ENCODE measurements at places on chromosomes 6 and 20.

DNA sequence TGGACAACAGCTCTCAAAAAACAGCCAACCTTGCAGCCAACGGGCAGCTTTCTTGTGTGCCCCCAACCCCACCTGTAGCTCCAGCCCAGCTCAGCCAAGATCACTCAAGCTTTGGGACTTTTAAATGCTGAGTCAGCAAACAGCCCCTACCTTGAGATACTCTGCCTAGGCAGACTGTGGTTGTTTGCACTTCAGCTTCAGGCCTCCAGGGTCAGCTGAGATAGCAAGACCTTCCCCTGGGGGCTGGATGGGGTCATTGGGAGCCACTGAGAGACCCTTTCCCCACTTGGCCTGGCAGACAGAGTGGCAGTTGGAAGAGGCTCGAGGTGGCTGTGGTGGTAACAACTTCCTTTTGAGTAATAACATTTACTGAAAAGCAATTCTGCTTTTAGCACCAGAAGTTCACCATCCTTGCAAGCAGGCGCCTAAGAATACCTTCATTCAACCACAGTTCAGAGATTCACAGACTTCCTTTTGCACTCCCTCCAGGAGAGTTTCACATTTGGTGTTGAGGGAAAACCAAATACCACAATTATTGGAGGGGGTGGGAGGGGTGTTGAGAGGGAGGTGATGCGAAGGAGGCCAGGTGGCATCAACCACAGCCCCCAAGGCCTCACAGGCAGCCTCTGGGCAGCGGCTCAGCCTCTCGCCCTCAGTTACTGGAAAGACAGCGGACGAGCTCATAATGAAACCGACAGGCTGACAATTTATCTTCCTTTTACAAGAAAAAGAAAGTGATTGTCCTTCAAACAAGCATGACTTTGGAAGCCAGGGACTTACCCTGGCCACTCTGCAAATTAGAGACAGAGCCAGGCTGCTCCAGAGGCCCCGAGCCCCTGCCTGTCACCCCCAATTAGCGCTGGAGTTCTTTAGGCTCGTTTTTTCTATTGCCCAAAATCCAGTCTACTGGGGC lies 148.1 kb downstream of the CEBPB start:
- DNase-seq: no peak

- DNase-seq: no peak
These were observed at the start of gene INSM1 for GRCh38 chr20:20367575-20368417. INSM1 (plus strand) TSS chr20:20368104; CDS start chr20:20368268, 164 bp downstream.

DNA sequence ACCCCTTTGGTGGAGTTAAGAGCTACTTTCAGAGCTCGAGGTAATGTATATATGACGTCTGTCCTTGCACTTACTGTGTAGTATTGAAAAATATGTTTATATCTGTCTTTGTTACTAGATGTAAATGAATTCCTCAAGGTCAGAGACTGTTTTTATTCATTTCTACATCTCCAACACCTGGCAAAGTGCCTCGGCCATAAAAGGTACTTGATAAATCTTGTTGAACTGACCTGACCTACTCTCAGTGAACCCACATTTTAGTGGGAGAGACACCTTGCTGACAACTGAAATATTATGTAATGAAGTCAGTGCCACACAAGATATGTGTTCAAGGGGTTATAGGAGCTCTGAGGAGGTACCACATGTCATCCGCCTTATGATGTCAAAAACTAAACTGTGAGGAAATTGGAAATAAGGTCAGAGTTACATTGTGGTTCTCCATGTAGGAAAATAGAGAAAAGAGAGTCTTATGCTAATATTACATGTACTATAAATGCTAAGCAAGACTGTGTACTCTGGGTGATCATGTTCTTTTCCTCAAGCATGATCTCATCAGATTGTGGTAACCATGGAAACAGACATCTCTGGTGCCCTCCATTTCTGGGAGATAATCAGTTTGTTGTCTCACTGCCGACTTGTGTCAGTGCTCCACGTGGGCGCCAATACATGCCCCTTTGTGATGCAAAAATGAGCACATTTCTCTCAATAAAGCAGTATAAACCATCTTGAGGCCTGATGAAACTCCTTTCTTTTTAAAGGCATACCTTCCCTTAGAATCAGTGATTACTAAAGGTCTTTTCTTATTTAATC lies 5.7 kb upstream of the TMEM30A start:
- DNase-seq: no peak

DNA sequence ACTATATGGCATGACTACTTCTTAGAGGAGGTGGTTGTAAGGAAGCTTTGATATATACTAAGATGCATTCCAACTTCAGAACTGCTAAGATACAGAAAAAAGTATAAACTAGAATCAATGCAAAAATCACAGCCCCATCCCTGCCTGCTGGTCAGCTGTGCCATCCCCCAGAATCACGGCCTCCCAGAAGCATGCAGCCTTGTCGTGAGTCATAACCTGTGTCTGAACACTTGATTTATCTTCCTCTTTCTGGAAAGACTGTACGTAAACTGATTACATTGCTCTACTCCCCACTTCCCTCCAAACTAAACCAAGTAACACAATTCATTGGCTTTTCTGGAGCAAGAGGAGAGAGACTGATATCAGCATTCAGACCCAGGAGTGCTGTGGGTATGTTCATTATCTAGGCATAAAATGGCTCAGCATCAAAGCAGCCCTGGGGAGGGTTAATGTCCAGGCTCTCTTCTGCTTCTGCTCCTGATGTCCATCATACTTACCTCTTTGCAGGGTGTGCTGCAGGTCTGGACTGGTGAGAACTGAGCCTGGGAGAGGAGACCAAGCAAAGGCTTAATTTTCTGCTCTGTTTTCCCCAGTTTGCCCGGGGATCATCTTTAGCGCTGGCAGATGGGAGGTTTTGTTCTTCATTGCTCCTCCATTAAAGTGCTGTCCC lies 18.4 kb downstream of the SCP2D1 start:
- DNase-seq: peak; percentile 22

GRCh38 chr6:72382602-72383529 lies 239.0 kb upstream of the KCNQ5 start:
- DNase-seq: no peak

GRCh38 chr6:13892017-13892645 lies 32.6 kb upstream of the RNF182 start:
- DNase-seq: no peak

- no peak for DNase-seq
These were observed 558 bp downstream of the LINC00237 start for GRCh38 chr20:21105429-21106170.

- peak; percentile 44 for DNase-seq
These were observed 287.2 kb upstream of the SASH1 start for GRCh38 chr6:148055419-148055818.

DNA sequence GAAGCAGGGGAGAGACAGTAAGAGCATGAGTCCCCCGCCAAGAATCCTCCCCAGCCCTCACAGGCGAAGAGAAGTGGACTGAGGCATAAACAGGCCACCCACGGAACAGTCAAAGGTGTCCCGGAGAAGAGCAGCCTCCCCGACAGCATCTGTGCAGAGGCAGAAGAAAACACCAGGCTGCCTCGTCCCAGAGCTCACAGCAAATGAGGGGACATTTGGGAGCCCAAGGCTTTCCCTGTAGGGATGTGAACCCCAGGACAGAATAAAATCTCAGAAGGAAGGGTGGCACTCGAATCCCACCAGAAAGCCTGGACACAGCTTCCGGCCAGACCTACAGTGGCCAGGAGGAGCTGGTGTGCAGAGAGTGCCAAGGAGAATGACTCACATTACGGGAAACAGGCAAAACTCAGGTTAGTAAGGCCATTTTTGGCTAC lies 90.4 kb downstream of the DLL1 start:
- DNase-seq: no peak

- DNase-seq: no peak
These were observed 762.3 kb upstream of the GJE1 start for GRCh38 chr6:141370438-141370837.

DNA sequence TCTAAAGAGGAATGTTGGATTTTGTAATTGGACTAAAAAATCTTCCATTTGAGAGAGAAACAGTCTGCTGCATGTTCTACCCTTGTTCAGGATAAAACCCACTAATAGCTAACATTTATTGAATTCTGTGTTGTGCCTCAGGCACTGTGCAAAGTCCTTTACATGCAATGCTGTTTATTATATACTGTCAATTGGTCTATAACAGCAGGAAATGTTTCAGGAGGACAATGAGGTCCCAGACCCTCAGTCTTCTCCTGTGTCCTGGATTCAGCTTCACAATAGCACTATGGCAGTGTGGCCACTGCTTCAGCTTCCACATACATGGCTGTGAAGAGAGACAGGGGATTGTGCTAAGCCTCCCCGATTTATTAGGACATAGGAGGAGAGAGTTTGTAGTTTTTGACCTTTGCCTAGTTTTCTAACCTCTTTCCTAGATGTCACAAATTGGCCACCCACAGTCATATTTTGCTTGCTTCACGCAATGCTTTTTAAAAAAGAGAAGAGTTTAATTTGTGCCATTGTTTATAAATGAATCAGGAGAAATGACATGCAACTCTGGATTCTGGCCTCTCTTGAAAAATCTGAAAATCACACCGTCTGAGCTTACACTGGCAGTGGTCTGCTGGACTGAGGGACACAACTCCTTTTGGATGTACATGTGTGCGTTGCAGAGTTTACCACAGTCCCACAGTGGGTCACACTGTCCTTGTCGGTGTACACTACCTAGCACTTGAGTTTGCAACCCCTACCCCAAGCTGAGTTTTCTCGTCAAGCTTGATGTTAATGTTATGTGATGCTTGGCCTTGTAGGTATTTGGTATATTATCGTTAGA lies 11.3 kb downstream of the PTPN1 start:
- DNase-seq: no peak

DNA sequence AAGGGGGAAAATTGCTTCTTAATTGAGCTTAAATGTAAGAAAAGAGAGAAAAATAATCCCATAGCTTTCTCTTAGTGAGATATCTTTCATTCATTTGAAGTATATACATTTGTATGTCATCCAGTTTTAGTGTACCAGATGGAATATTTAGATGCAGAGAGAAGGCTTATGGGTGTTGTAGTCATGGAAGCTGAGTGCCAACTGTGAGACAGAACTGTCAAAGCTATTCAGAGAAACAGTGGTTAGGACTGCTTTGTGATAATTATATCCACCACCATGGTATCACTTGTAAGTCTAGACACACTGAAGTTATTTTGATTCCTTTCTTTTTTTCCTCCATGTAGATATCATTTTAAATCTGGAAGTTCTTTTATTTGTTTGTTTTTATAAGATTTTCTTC lies 524.3 kb upstream of the EPHA7 start:
- DNase-seq: no peak

GRCh38 chr20:17594443-17594842 lies 24.6 kb downstream of the DSTN start:
- no peak for DNase-seq

GRCh38 chr6:43221046-43221972 lies 8.0 kb downstream of the DNPH1 start:
- no peak for DNase-seq

DNA sequence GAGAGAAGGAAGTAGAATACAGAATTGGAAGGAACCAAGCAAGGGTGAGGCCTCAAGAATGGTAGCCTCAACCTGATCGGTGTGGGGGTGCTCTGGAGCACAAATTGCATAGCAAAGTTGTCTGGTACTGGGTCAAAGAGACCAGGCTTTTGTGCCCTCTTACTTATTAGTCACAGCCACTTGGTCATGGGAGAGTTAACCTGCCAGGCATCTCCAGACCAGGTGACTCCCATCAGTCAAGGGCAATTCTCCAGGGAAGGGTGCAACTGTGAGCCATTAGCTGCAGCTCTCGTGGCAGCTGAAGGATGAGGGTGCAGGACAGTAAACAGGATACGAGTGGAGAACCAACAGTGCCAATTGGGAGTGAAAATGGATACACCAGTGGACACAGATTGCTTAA lies 47.7 kb upstream of the PLCB4 start:
- no peak for DNase-seq

GRCh38 chr6:25560865-25561264 lies 91.2 kb upstream of the SCGN start:
- DNase-seq: no peak

GRCh38 chr6:146666909-146667308 lies 68.1 kb downstream of the ADGB start:
- no peak for DNase-seq

- DNase-seq: no peak
These were observed 135.6 kb downstream of the HIVEP1 start for GRCh38 chr6:12147557-12148316.

- DNase-seq: no peak
These were observed 23.0 kb upstream of the FLRT3 start for GRCh38 chr20:14360416-14360815.

- no peak for DNase-seq
These were observed 52.6 kb downstream of the ECT2L start for GRCh38 chr6:138848461-138848860.

All from Caki2 (cell line).